Cerebellar nuclear complex (tissue), 1 donor: ENCODE measurements at places on chromosomes 3 and 15.

- no peak for DNase-seq
These were observed 180.4 kb upstream of the ROPN1 start for GRCh38 chr3:124172283-124172682.

GRCh38 chr15:101148166-101148880, 103.5 kb downstream of the CHSY1 start:
- DNase-seq: no peak

- no peak for DNase-seq
These were observed 14.9 kb downstream of the LIPH start for GRCh38 chr3:185537369-185537970.

GRCh38 chr3:118987477-118987876, 47.2 kb downstream of the IGSF11 start:
- DNase-seq: no peak

GRCh38 chr15:87144775-87145174, 1065.1 kb downstream of the AGBL1 start:
- DNase-seq: no peak

DNA sequence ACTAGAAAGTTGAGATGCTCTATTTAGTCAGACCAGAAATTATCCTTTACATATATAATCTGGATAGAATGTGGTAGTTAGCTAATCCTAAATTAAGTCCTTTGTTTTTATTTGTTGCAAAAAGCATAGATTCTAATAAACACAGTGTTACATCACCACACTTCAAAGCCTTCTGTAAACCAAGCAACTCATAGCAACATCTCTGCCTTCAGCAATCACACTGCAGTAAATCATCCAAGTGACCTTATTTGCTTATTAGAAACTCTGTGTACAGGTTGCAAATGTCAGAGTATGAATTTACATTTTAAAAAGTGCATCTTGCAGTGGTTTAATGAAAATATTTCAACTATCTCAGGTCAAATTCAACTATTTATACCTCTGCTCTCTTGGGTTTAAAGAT, 242.5 kb downstream of the GBE1 start:
- DNase-seq: no peak
